ENCODE measurements at places on chromosomes 11 and 22.

- DNase-seq, result no peak
Observed at GRCh38 chr11:38191101-38191500, 1593.1 kb upstream of the RAG2 start.

DNA sequence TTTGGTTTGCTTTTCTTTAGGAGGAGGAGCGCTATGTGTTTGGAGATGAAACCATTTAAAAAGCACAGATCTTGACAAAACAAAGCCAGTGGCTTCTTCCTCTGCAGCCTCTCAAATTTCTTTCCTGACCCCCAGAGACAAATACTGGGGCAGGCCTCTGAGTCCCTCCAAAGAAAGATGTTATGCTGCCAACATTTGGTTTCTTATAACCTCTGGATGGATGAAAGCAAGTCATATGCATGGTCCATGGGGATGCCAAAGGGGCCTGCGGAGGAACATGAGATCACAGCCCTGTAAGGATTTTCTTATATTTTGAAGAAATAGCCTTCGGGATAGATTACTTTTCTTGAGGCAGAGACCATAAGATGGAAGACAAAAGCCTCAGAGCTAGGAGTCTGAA is 179.1 kb downstream of the TENM4 start:
- no peak for DNase-seq

- DNase-seq, result peak; percentile 94
Observed at GRCh38 chr11:128630367-128631230, 43.2 kb upstream of the ETS1 start.

DNA sequence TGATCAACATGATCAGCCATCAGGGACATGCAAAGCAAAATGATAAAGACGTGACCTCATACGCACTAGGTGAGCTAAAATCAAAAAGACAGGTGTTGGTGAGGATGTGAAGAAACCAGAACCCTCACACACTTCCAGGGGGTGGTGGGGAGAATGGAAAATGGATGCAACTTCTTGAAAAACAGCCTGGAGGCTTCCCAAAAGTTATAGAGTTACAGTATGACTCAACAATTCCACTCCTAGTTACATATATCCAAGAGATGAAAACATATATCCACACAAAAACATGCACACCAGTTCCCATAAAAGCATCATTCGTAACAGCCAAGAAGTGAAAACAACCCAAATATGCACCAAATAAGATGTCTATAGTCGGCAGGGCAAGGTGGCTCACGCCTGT is 42.1 kb upstream of the APLNR start:
- DNase-seq, result no peak

GRCh38 chr11:86592047-86592591 is 80.3 kb downstream of the ME3 start:
- DNase-seq, result no peak

DNA sequence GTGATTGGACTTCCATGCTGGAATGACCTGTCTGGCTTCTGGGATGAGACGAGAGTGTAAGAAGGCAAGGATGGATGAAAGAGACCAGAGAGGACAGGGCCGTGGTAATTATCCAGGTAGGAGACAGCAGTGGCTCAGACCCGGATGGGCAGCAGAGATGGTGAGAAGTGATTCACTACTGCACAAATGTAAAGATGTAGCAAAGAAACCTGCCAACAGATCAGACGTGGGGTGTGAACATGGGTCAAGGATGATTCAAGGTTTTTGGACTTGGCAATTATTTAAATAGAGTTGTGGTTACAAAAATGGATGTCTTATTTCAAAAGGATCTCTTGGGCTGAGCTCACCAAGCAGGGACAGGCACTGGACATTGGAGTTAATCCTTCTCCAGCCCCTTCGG is 32.7 kb downstream of the RIBC2 start:
- DNase-seq, result no peak

DNA sequence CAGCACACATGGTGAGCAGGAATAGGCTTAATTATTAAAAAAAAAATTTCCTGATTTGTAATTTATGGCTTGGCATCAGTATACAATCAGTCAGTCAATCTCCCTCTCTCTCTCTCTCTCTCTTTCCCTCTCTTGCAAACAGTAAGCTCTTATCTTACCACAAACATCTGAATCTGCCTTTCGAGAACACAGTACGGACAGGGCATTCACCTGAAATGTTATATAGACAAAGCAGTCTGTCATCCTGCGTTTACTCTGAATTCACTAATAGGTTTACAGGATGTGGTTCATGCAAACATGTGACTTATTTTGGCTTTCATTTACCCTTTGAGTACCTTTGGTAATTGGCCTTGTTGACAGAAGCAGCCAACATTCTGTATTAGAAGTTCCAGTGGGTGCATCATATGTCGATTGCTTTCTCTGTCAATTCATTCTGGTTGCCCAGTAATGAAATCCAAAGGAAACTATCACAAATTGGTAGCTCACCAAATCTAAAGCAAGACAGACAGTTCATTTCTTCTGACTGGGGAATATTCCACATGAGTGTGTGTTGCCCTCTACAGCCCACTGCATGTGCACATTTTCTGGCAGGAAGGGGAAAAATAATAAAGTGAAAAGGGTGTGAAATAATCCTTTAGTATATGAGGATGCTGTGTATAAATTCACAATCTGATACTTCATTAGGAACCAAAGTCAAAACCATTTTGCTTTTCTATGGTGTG is 1058.2 kb downstream of the LRRC4C start:
- no peak for DNase-seq

DNA sequence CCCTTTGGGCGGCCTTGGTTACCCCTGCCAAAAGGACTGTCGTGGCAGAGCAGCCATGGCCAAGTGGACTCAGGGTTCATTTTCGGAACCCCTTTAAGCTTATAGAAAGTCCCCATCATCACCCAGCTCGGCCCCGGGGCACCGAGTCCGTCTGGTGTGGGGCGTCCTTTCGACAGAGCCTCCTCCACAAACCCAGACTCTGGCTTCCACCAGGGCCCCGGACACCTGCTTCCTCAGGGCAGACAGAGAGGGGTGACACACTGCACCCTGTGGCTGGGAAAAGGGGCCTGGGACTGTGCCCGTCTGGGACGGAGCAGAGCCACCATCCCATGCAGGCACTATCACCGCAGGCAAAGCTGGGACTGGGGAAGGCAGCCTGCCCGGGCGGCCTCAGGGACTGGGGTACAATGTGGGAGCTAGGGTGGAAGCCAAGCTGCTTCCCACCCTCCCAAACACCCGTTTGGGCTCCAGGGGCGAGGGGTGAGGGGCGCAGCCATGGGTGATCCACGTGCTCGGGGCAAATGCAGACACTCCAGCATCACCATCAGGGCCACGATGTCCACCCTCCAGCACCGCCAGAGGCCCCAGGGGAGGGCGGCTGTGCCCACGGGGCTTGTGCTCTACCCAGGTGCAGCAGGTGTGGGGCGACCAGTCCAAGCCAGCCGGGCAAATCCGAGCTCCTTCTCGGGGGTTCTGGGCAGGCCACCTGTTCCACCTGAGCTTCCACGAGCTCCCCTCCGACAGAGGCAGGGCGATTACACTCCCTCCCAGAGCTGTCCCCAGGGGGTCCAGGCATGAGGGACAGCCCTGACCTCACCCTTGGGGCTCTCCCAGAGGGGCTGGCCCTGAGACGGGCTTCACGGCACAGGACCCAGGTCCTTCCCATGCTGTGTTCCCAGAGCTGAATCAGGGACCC is 11.7 kb upstream of the MRPL23 start:
- peak; percentile 83 for DNase-seq

- DNase-seq, result no peak
Observed at GRCh38 chr22:27799015-27799826, 2.3 kb downstream of the MN1 start.

DNA sequence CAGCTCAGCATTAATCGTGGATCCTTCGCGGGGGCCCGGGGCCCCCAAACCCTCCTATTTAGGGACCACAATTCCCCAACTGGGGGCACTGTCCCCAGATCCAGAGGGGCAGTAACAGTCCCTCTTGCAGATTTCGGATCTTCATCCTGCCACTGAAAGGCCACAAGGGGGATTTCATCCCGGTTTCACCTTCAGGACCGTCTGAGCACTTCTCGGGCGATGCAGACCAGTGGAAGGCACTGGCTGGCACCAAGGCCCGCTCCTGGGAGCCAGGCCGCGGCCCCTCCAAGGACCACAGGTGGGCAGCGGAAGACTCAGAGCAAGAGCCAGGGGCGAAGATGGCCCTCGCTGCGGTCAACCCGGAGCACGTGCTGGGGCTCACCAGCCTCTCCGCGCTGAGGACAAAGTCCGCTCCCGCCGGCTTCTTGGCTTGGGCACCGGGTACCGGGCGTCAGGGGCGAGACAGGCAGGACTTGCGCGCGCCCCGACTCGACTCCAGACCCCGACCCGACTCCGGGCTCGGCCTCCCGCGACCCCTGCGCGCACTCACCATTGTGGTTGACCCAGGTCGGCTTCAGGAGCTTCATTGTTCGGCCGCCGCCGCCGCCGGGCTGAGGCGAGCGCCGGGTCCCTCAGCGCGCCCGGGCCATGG is 517 bp downstream of the HIRA start:
- no peak for DNase-seq

DNA sequence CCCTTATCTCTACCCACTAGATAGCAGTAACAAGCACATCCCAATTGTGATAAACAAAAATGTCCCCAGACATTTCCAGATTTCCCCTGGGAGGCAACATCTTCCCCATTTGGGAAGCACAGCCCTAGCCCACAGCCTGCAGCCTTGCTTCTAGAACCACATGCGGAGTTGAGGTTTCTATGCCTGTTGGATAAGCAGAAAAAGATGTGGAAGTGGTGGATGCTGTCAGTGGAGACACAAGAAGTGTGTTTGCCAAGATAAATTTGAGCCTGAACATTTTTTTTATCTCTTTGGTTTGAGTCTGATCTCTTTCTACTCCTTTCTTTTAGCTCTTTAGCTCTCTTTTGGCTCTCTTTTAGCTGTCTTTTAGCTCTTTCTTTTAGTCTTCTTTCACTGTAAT is 884.5 kb downstream of the NTM start:
- no peak for DNase-seq

- DNase-seq, result no peak
Observed at GRCh38 chr22:44102121-44102520, 78.0 kb downstream of the PARVB start.

DNA sequence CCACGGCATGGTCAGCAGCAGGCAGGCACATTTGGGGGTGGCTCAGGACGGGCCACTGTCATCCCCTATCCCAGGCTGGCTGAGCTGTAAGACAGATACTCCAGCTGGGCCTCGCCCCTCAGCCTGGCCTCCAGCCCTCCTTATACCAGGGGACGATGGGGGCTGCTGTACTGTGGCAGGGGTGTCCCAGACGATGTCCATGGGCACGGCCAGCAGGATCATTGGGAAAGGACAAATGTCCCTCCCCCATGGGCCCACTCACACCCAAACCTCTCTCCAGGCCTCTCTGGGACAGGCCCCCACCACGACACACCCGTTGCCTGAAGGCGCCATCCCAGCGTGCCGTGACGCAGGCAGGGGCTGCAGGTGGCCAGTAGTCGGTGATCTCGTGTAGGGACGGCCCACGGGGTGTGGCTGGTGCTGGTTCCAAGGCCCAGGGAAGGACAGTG is 1.5 kb upstream of the IL17REL start:
- DNase-seq, result no peak

DNA sequence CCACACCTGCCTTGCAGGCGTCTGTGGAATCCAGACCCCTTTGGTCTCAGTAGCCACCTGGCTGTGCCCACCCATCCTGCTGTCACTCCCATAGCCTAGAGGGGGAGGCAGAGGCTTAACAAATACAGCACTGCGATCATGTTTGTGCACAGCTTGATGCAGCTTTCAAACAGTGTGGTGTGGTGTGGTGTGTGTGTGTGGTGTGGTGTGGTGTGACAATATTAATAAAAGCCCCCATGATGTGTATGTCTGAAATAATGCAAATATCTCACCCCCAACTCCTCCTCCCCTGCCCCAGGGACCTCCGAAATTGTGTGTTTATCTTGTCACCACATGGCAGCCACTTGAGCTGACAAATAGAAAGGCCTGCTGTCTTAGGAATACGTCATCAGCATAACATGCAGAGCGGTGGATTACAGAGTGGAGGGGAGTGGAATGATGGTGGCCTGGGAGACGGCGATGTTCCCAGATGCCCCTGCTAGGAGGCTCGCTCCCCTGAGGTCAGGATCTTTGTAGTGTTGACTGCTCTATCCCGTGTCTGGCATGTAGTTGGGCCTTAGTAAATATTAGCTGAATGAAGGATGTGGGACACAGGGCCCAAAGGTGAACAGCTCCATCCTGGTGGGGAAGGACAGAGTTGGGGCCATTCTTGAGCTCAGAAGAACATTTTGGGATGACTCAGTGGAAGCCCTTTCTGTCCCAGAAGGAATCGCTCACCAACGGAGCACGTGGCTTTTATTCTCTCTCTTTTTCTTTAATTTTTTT is 2.8 kb downstream of the PDXP start:
- DNase-seq, result peak; percentile 81

DNA sequence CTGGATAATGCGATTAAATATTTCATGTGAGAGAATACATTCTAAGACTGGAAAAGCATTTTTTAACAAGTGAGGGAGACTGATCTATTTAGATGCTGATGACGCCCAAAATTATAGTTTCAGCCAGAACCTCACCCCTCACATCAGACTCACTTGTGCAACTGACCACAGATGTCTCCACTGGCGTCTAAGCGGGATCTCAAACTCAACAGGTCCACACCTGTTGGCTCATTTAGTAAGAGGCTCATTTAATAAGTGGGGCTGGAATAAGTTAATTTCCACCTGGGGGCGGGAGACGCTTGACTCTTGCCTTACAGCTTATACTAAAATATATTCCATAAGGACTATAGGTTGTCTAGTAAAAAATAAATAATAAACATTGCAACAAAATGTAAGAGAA is 47.5 kb downstream of the MORC2 start:
- DNase-seq, result peak; percentile 27

DNA sequence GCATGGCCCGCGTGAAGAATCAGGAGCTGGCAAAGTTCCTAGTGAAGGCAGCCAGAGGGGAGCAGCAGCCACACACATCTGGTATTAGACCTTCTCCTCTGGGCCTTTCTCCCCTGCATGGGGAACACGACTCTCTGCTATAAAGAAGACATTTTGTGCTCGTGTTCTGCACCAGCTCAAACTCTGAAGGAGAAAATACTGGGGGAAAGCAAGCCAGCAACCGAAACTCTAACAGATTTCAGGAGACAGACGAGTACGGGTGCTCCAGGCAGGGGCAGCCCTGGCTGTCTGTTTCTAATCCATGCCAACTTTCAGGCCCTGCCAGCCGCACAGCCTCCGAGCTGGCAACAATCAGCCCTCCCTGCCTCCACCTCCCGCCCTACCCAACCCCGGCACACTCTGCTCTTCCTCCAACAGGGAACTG is 296.3 kb downstream of the BRD1 start:
- DNase-seq, result no peak

- no peak for DNase-seq
Observed at GRCh38 chr22:17775781-17776465, 1.7 kb upstream of the BID start.

All from osteocyte (in vitro differentiated cells).